ENCODE measurements at places on chromosomes 13 and 19. TPM values are rescaled to one million over a fixed set of nuclear protein-coding genes. Genes with fewer than 3 reads are reported as not detected.

- peak overlapping the region; percentile 70 for H3K27ac ChIP-seq
- H3K27me3 ChIP-seq, result no peaks in the 10 kb centered on the region
- H3K4me1 ChIP-seq, result no peaks in the 10 kb centered on the region
- H3K4me3 ChIP-seq, result peak overlapping the region; percentile 23
Measured at GRCh38 chr19:35090506-35091214, 25.0 kb upstream of the FXYD3 start.

- no peaks in the 10 kb centered on the region for H3K27me3 ChIP-seq
- DNase-seq, result no peak
- H3K36me3 ChIP-seq, result no peaks in the 10 kb centered on the region
- no peaks in the 10 kb centered on the region for H3K4me1 ChIP-seq
Measured at GRCh38 chr13:91280801-91281200, 66.7 kb upstream of the MIR17HG start.

- no peaks in the 10 kb centered on the region for H3K36me3 ChIP-seq
- DNase-seq, result no peak
- no peak overlapping the region for H3K4me3 ChIP-seq
- no peaks in the 10 kb centered on the region for H3K27me3 ChIP-seq
- H3K27ac ChIP-seq, result no peak overlapping the region
Measured at GRCh38 chr13:43484432-43485225, 302.1 kb downstream of the ENOX1 start.

DNA sequence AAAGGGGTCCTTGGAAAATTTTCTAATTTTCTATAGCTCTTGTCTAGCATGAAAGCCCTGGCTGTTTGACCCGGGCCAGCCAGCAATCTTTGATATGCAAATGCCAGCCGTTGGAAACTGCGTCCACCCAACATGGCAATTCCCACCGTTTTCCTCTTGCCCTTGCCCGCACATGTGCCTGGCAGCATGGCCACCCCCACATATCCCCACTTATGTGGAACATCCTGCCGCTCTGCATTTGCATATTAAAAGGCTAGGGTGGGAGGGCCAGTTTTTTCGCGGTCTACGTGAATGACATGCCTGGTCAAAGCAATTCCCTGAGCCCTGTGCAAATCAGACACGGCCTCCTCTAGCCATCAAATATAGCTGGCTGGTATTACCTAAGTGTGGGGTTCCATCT, 110.3 kb upstream of the TDRD3 start:
- DNase-seq, result no peak
- no peaks in the 10 kb centered on the region for H3K36me3 ChIP-seq
- H3K27me3 ChIP-seq, result no peaks in the 10 kb centered on the region
- no peak overlapping the region for H3K27ac ChIP-seq

Gene SWSAP1
- total RNA-seq, result 2.1 TPM

- H3K27ac ChIP-seq, result no peak overlapping the region
- no peaks in the 10 kb centered on the region for H3K27me3 ChIP-seq
- H3K4me1 ChIP-seq, result no peaks in the 10 kb centered on the region
- H3K4me3 ChIP-seq, result no peak overlapping the region
- no peaks in the 10 kb centered on the region for H3K36me3 ChIP-seq
Measured at GRCh38 chr13:27421101-27421871, 3.1 kb upstream of the GTF3A start.

Gene CEACAM8
- total RNA-seq, result not detected

DNA sequence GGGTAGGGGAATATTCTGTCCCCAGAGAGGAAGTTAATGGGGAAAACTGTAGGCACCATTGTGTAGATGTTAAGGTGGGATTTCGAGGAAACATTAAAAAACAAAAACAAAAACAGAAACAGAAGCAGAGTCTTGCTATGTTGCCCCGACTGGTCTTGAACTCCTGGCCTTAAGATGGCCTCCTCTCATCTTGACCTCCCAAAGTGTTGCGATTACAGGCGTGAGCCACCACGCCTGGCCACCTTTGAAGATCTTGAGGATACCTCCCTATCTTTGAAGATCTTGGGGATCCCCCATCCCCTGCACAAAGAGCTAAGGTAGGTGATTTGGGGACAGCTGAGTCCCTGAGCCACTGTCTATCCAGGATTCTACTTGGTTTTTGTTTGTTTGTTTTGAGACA, 553 bp upstream of the ICAM3 start:
- no peaks in the 10 kb centered on the region for H3K4me1 ChIP-seq
- H3K4me3 ChIP-seq, result no peak overlapping the region
- no peaks in the 10 kb centered on the region for H3K27me3 ChIP-seq
- no peaks in the 10 kb centered on the region for H3K36me3 ChIP-seq
- no peak for DNase-seq

DNA sequence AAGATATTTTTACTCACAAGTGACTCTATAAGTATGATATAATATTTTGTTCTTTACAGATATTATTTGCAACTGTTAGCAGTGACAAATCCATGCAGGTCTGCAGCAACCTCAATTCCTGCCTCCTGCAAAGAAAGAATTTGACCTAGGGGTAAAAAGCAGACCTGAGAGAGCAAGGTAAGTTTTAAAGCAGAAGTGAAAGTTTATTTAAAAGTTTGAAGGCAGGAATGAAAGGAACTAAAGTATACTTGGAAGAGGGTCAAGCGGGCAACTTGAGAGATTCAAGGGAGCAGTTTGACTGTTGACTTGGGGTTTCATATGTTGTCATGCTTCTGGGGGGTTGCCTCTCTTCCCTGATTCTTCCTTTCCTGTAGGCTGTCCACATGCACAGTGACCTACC, 520.1 kb upstream of the PCDH20 start:
- no peaks in the 10 kb centered on the region for H3K4me1 ChIP-seq
- DNase-seq, result no peak
- H3K27me3 ChIP-seq, result no peaks in the 10 kb centered on the region
- no peak overlapping the region for H3K4me3 ChIP-seq
- no peak overlapping the region for H3K27ac ChIP-seq

- no peak overlapping the region for H3K4me3 ChIP-seq
- no peaks in the 10 kb centered on the region for H3K36me3 ChIP-seq
- H3K27ac ChIP-seq, result no peak overlapping the region
- H3K4me1 ChIP-seq, result no peaks in the 10 kb centered on the region
- H3K27me3 ChIP-seq, result no peaks in the 10 kb centered on the region
Measured at GRCh38 chr13:76725896-76726295, 160.3 kb downstream of the KCTD12 start.

- peak overlapping the region; percentile 75 for H3K27ac ChIP-seq
- no peaks in the 10 kb centered on the region for H3K4me1 ChIP-seq
- no peaks in the 10 kb centered on the region for H3K36me3 ChIP-seq
- peak overlapping the region; percentile 65 for H3K4me3 ChIP-seq
- no peaks in the 10 kb centered on the region for H3K27me3 ChIP-seq
- peak; percentile 97 for DNase-seq
Measured at GRCh38 chr19:35124098-35125060, 8.8 kb downstream of the FXYD3 start.

GRCh38 chr19:10219678-10220077, 11.5 kb downstream of the S1PR2 start:
- H3K4me1 ChIP-seq, result no peaks in the 10 kb centered on the region
- DNase-seq, result peak; percentile 25
- H3K27ac ChIP-seq, result no peak overlapping the region
- no peaks in the 10 kb centered on the region for H3K27me3 ChIP-seq
- no peak overlapping the region for H3K4me3 ChIP-seq
- no peaks in the 10 kb centered on the region for H3K36me3 ChIP-seq

Gene MAMSTR
- total RNA-seq, result 0.24 TPM

GRCh38 chr19:35042954-35043604, 1.6 kb downstream of the HPN start:
- H3K4me1 ChIP-seq, result peaks cover 60% of the 10 kb centered on the region
- H3K4me3 ChIP-seq, result peak overlapping the region; percentile 81
- H3K27ac ChIP-seq, result peak overlapping the region; percentile 97
- no peak for DNase-seq
- no peaks in the 10 kb centered on the region for H3K27me3 ChIP-seq

Gene POSTN
- total RNA-seq, result 0.42 TPM

Gene ZNF714
- 0.93 TPM for total RNA-seq

DNA sequence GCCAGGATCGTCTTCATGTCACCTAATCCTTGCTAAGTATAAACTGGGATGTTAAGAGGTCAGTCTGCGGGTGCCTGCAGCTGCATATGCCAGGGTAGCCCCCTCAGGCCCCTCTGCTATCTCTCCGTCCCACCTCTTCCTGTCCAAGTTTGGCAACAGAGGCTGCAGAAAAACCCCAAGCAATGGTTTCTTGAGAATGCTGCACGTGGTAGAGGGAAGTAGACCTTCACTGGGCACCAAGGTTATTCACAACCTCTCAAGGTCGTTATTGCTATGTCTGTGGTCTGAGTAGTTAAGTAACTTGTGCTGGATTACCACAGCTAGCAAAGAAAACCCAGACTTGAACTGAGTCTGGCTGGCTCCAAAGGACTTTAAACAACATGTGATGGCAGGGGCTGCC, 77.9 kb upstream of the XPO4 start:
- H3K27ac ChIP-seq, result no peak overlapping the region
- no peaks in the 10 kb centered on the region for H3K36me3 ChIP-seq
- no peaks in the 10 kb centered on the region for H3K27me3 ChIP-seq
- no peak for DNase-seq
- H3K4me3 ChIP-seq, result no peak overlapping the region

GRCh38 chr13:111893607-111894443, 173.1 kb upstream of the SOX1 start:
- H3K4me1 ChIP-seq, result no peaks in the 10 kb centered on the region
- no peaks in the 10 kb centered on the region for H3K36me3 ChIP-seq
- no peak overlapping the region for H3K4me3 ChIP-seq

DNA sequence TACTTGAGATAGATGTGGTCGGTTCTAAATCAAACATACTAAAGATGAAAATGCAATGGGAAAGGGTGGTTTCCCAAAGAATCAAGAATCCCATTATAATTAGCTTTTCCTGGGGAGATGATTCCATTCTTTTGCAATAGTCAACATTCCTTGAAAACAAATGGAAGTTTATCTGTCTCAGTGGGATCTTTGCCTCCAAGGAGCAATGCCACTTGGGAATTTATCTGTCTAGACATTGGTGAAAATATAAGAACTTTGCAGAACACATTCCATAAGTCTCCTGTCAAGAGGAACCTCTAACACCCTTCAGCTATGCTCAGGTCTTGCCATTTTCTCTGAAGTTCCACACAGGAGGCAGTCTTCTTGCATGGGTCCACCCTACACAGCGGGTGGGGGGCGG, 152.5 kb downstream of the KCTD12 start:
- H3K27ac ChIP-seq, result no peak overlapping the region
- H3K27me3 ChIP-seq, result no peaks in the 10 kb centered on the region
- no peaks in the 10 kb centered on the region for H3K4me1 ChIP-seq
- H3K36me3 ChIP-seq, result no peaks in the 10 kb centered on the region
- H3K4me3 ChIP-seq, result no peak overlapping the region

- no peak for DNase-seq
- H3K27ac ChIP-seq, result no peak overlapping the region
- H3K4me1 ChIP-seq, result peaks cover 22% of the 10 kb centered on the region
Measured at GRCh38 chr19:40974633-40975037, 16.4 kb upstream of the CYP2B6 start.

Gene CEACAM6
- total RNA-seq, result not detected

Gene THSD8
- total RNA-seq, result 0.62 TPM

Gene CYSLTR2
- 0.06 TPM for total RNA-seq

Gene ILF3
- 40.0 TPM for total RNA-seq

DNA sequence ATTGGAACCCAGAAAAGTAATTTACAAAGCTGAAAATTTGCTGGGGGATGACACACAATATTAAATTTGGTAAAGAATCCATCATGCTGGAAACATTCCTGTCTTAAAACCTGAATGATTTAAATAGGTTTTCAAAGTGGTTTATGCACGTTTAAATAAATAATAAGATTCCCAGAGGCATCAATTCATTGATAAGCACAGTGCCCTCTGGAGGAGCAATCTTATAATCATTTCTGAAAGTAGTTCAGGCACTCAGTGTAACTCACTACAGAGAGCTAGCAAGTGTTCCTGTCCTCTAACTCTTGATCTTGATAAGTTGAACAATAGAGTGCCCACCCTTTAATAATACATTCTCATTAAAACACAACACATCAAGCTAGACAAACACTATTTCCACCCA, 43.5 kb upstream of the SHISA2 start:
- H3K4me1 ChIP-seq, result no peaks in the 10 kb centered on the region
- H3K4me3 ChIP-seq, result no peak overlapping the region
- no peaks in the 10 kb centered on the region for H3K27me3 ChIP-seq

Gene POLD1
- total RNA-seq, result 6.2 TPM

Gene FSD1
- total RNA-seq, result 0.46 TPM

GRCh38 chr13:77898097-77898496, 20.5 kb downstream of the EDNRB start:
- H3K4me1 ChIP-seq, result no peaks in the 10 kb centered on the region
- no peak for DNase-seq
- no peaks in the 10 kb centered on the region for H3K36me3 ChIP-seq
- H3K27me3 ChIP-seq, result no peaks in the 10 kb centered on the region
- peak overlapping the region; percentile 56 for H3K27ac ChIP-seq

Gene RGCC
- total RNA-seq, result 4.9 TPM

GRCh38 chr13:114024603-114025404, 50.9 kb upstream of the C13orf46 start:
- peak; percentile 48 for DNase-seq
- no peaks in the 10 kb centered on the region for H3K36me3 ChIP-seq
- no peak overlapping the region for H3K27ac ChIP-seq
- no peaks in the 10 kb centered on the region for H3K27me3 ChIP-seq
- no peak overlapping the region for H3K4me3 ChIP-seq

GRCh38 chr19:47239152-47239551, 8.2 kb upstream of the BBC3 start:
- H3K4me1 ChIP-seq, result no peaks in the 10 kb centered on the region
- H3K27me3 ChIP-seq, result no peaks in the 10 kb centered on the region
- H3K36me3 ChIP-seq, result no peaks in the 10 kb centered on the region
- no peak overlapping the region for H3K27ac ChIP-seq
- DNase-seq, result no peak

Gene ZNF382
- 3.0 TPM for total RNA-seq

DNA sequence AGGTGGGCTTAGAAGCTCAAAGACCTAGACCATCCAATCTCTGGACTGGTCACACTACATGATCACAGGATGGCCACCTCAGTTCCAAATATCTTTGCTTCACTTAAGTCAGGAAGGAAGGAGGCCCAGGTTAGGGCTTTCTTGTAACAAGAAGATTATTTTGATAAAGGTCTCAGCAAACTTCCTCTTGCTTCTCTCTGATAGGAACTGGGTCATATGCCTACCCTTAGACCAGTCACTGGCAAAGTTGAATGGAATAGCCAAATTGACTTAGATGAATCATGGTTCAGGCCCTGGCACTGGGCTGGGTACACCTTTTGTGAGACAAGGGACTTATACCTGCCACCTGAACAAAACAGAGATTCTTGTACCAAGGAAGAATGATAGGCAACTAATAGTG, 11.0 kb downstream of the FRY start:
- H3K4me1 ChIP-seq, result no peaks in the 10 kb centered on the region
- no peak overlapping the region for H3K27ac ChIP-seq
- H3K4me3 ChIP-seq, result no peak overlapping the region
- DNase-seq, result no peak
- no peaks in the 10 kb centered on the region for H3K36me3 ChIP-seq

- H3K4me3 ChIP-seq, result no peak overlapping the region
- H3K27me3 ChIP-seq, result no peaks in the 10 kb centered on the region
- no peak overlapping the region for H3K27ac ChIP-seq
- H3K4me1 ChIP-seq, result no peaks in the 10 kb centered on the region
- no peaks in the 10 kb centered on the region for H3K36me3 ChIP-seq
Measured at GRCh38 chr19:44345959-44346358, 10.5 kb downstream of the ZNF112 start.

Gene CEACAM4
- 3.0 TPM for total RNA-seq

- no peak for DNase-seq
- no peaks in the 10 kb centered on the region for H3K27me3 ChIP-seq
- no peak overlapping the region for H3K27ac ChIP-seq
- H3K4me1 ChIP-seq, result no peaks in the 10 kb centered on the region
- H3K36me3 ChIP-seq, result no peaks in the 10 kb centered on the region
- H3K4me3 ChIP-seq, result no peak overlapping the region
Measured at GRCh38 chr13:92346046-92346445, 880.6 kb upstream of the GPC6 start.

Gene PLEKHF1
- 10.3 TPM for total RNA-seq
